B cell (primary cell): ENCODE measurements at places on chromosomes 12 and 14.

DNA sequence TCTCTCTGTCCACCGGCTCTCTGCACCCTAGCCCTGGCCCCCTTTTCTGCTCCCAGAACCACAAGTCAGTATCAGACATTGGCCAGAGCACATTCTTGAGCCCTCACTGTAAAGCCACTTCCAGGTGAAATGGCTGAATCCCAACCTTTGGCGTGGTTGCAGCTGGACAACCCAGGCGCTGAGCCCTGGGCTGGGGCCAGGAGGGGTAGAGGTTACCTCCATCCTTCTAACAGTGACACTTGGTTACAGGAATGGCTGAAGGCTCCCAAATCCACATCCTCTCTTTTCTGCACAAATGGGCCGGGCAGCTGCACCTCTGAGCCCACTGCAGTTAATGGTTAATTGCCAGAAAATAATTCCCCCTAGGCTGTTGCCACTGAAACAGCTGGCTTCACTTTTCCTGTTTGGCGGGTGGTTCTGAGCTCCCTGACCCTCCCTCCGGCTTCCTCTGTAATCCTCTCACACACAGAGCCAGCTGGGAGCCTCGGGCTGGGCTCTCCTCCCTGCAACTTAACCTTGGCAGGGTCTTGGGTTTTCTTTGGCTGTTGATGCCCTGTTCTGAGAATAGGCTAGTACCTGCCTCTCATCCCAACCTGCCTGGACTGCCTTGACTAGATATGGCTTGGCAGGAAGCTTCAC is 44.1 kb downstream of the TSPAN11 start:
- H3K4me1 ChIP-seq, result no peaks in the 10 kb centered on the region
- H3K4me3 ChIP-seq, result no peak overlapping the region
- H3K36me3 ChIP-seq, result no peaks in the 10 kb centered on the region
- no peak overlapping the region for H3K27ac ChIP-seq
- H3K27me3 ChIP-seq, result no peaks in the 10 kb centered on the region

DNA sequence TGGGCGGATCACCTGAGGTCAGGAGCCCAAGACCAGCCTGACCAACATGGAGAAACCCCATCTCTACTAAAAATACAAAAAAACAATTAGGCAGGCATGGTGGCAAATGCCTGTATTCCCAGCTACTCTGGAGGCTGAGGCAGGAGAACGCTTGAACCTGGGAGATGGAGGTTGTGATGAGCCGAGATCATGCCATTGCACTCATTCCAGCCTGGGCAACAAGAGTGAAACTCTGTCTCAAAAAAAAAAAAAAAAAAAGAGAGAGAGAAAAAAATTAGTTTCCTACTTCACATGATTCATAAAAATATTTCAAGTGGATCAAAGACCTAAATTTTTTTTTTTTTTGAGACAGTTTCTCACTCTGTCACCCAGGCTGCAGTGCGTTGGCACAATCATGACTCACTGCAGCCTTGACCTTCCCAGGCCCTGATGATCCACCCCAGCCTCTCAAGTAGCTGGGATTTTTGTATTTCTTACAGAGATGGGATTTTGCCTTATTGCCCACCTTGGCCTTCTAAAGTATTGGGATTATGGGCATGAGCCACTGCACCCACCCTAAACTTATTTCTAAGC is 24.9 kb downstream of the FCF1 start:
- H3K4me3 ChIP-seq, result no peak overlapping the region
- DNase-seq, result no peak
- peaks cover 8% of the 10 kb centered on the region for H3K36me3 ChIP-seq
- H3K4me1 ChIP-seq, result no peaks in the 10 kb centered on the region

GRCh38 chr14:98170575-98170974 is 1101.4 kb downstream of the BCL11B start:
- no peak overlapping the region for H3K27ac ChIP-seq
- H3K36me3 ChIP-seq, result no peaks in the 10 kb centered on the region
- no peak for DNase-seq
- H3K27me3 ChIP-seq, result no peaks in the 10 kb centered on the region
- H3K4me3 ChIP-seq, result no peak overlapping the region

GRCh38 chr12:76183459-76184186 is 99.1 kb upstream of the NAP1L1 start:
- no peak overlapping the region for H3K27ac ChIP-seq
- H3K4me3 ChIP-seq, result no peak overlapping the region
- H3K36me3 ChIP-seq, result no peaks in the 10 kb centered on the region
- no peaks in the 10 kb centered on the region for H3K27me3 ChIP-seq
- no peak for DNase-seq

- no peak for DNase-seq
- no peak overlapping the region for H3K4me3 ChIP-seq
- H3K4me1 ChIP-seq, result peaks cover 24% of the 10 kb centered on the region
- no peaks in the 10 kb centered on the region for H3K27me3 ChIP-seq
Measured at GRCh38 chr12:123989753-123990152, 16.7 kb downstream of the ZNF664 start.
